ENCODE measurements at places on chromosomes 11 and 22. TPM values are rescaled to one million over a fixed set of nuclear protein-coding genes. Genes with fewer than 3 reads are reported as not detected.

The TPBGL gene
- not detected for total RNA-seq

GRCh38 chr11:76824083-76824939, 36.4 kb upstream of the ACER3 start:
- DNase-seq, result no peak

The ART1 gene
- 0.20 TPM for total RNA-seq

GRCh38 chr11:76805206-76805913, 22.2 kb downstream of the TSKU start:
- no peak for DNase-seq

The ARRB1 gene
- total RNA-seq, result 22.5 TPM

The CHST1 gene
- 0.59 TPM for total RNA-seq

GRCh38 chr11:102760344-102761035, 19.9 kb downstream of the MMP10 start:
- DNase-seq, result peak; percentile 87

Data from skin of body (tissue), 3 donors.